ENCODE measurements at places on chromosomes 2 and 18. TPM values are rescaled to one million over a fixed set of nuclear protein-coding genes. Genes with fewer than 3 reads are reported as not detected.

Gene CD207
- total RNA-seq = not detected

Gene MALL
- total RNA-seq = 1.8 TPM

DNA sequence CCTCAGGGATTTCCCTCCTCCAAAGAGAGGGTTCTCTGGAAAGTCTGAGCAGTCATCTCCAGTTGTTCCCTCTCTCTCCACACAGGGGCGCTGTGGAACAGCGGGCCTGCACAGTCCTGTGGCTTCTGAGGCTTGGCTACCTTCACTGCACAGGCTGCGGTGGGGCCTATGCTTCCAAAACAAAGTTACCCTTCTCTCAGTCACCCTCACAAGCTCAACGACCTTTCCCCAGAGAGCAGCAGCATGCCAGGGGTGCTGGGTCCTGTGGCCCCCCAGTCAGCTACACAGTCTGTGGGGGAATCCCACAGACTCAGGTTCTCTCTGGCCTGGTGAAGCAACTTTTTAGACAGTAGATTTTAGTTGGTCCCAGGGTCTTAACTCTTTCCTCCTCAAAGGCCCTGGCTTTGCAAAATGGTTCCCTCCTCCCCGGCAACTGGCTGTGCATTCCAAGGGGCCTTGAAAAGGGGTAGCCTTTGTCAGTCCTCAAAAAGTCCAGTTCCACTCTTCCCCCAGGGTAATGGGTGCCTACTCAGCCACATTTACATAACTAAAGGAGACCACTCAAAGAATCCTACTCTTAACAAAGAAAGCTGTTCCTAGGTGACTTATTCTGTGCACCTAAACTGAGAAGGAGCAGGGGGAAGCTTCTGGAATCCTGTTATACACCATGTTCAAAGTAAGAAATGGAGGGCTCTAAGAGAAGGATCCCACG is 14.9 kb downstream of the B3GNT7 start:
- H3K4me1 ChIP-seq = peaks cover 14% of the 10 kb centered on the region
- H3K4me3 ChIP-seq = no peak overlapping the region
- no peak overlapping the region for H3K27ac ChIP-seq
- no peaks in the 10 kb centered on the region for H3K36me3 ChIP-seq
- H3K27me3 ChIP-seq = no peaks in the 10 kb centered on the region

GRCh38 chr18:2895391-2895790 is 48.6 kb downstream of the EMILIN2 start:
- no peaks in the 10 kb centered on the region for H3K4me1 ChIP-seq
- H3K27ac ChIP-seq = no peak overlapping the region
- no peak overlapping the region for H3K4me3 ChIP-seq
- no peaks in the 10 kb centered on the region for H3K36me3 ChIP-seq
- H3K27me3 ChIP-seq = no peaks in the 10 kb centered on the region

GRCh38 chr2:165870346-165870745 is 76.3 kb upstream of the GALNT3 start:
- no peak for DNase-seq
- H3K4me3 ChIP-seq = no peak overlapping the region
- H3K27me3 ChIP-seq = no peaks in the 10 kb centered on the region
- H3K27ac ChIP-seq = no peak overlapping the region

DNA sequence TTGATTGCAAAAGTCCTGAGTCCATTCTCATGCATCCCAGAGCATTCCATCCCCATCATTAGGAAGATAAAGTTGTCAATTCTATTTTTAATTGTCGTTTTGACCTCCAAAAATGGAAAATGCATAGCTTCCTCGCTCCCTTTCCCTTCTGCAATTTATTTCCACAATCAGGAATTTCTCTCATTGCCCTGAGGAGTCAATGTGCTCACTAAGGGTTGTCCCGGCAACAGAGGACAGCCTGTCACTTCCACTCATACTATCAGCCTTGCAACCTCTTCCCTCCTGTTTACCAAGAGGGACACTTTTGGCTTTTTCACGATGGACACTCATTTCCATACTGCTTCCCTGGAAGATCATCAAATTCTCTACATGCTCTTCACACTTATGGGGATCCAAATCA is 164.8 kb downstream of the MYO5B start:
- no peak overlapping the region for H3K27ac ChIP-seq
- no peak overlapping the region for H3K4me3 ChIP-seq
- H3K27me3 ChIP-seq = no peaks in the 10 kb centered on the region
- no peaks in the 10 kb centered on the region for H3K4me1 ChIP-seq

- DNase-seq = no peak
- H3K27ac ChIP-seq = no peak overlapping the region
- no peak overlapping the region for H3K4me3 ChIP-seq
- peaks cover 7% of the 10 kb centered on the region for H3K36me3 ChIP-seq
- H3K27me3 ChIP-seq = no peaks in the 10 kb centered on the region
Observed at GRCh38 chr2:15634846-15635490, 43.3 kb downstream of the DDX1 start.

DNA sequence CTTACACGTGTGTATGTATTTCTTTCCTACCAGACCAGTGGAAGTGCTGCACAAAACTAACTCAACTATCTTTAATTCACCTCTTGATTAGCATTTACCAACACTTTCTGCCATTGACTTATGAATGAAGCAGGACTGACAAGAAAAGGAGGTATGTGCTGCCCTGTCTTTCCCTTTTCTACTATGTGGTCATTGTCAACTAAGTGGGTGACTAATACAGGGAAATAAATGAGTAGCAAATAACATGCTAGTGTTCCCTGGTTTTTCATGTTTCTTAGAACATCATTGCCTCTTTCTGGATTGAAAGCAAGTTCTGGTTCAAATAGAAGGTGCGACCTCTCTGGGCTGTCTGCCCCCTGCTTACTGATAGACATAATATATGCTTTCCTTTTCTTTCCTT is 58.0 kb downstream of the LINC00305 start:
- H3K4me3 ChIP-seq = no peak overlapping the region
- H3K4me1 ChIP-seq = no peaks in the 10 kb centered on the region
- no peaks in the 10 kb centered on the region for H3K36me3 ChIP-seq
- no peak overlapping the region for H3K27ac ChIP-seq

DNA sequence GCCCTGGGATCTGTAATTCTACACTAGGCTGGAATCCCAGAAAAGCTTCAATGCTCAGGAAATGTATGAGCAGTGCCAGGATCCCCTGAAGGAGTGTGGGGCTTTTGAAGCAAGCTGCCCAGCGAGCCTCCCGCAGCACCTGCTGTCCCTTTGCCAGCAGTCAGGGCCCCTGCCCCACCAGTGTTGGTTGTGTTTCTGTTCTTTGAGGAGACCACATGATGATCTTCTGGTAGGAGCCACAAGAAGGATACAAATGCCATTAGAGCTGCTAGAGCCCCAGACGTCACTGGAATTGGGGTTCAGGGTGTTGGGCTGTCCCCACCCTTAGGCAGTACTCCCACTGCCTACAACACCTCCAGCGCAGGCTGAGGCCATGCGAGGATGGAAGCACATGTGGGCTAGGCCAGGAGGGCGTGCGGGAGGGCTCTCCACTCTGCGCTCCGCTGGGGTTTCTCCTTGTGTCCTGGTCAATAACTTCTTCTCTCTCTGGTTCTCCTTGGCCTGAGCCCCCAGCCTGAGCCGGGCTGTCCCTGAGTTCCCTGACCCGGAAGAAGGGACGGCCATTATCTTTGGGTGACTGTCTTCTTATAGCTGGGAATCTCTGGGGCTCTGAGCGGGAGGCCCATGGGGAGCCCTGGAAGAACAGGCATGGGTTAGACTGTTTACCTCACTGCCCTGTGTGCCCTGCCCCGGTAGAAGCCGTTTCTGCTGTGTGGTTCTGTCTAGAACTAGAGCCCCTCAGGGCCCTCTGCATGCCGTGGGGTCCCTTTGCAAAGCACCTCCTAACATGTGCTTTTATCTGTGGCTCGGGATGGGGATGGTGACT is 73.9 kb downstream of the LRRFIP1 start:
- no peaks in the 10 kb centered on the region for H3K36me3 ChIP-seq
- peak overlapping the region; percentile 47 for H3K27ac ChIP-seq
- no peak overlapping the region for H3K4me3 ChIP-seq
- H3K4me1 ChIP-seq = peaks cover 35% of the 10 kb centered on the region

DNA sequence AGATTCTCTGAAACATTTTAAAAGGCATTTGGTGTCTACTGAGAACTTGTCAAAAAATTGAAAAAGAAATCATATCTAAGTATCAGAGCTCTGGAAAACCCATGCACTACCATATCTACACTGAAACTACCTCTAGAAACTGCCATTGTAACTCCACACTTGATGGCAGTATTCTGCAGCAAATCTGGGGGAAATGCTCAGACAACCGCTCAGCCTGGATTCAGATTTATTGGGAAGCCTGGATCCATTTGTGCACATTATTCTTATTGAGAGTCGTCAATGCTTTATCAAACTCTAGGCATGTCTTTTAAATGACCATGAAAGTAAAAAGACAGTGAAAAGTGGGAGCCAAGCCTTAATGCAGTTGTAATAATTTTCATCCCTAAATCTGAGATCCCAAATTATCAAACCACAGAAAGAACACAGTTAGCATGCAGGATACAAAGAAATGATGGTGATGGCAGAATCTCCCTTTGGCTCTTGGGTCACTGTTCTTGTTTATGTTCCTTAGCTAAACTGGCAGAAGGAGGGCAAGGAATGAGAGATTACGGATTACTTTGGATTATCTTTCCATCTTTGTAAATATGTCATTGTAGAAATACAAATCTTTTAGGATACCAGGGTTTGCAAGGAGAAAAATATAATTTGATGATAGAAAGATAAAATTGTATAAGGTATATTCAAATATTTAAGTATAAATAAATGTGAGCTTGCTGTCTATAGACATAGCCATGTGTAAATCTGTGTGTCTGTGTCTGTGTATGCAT is 512.1 kb upstream of the SYT4 start:
- H3K27ac ChIP-seq = no peak overlapping the region
- no peak for DNase-seq
- H3K27me3 ChIP-seq = no peaks in the 10 kb centered on the region
- no peaks in the 10 kb centered on the region for H3K4me1 ChIP-seq
